ENCODE measurements at places on chromosomes 1 and 21.

DNA sequence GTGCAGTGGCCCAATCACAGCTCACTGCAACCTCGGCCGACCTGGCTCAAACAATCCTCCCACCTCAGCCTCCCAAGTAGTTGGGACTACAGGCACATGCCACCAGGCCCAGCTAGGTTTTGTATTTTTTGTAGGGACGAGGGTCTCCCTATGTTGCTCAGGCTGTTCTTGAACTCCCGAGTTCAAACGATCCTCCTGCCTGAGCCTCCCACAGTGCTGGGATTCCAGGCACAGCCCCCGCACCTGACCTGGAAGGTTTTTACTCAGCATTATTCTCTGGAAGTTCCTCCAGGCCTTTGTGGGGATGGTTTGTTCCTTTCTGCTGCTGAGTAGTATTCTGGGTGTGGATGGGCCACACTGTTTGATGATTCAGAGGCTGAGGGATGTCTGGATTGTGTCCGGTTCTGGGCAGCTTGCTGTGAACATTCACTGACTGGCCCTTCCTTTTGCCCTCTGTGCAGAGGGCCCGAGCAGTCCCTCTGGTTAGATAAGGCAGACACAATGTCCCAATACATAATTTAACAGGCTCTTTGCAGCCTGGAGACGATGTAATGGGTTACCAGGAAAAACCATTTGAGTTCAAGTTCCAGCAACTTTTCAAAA lies 6.0 kb upstream of the TRAPPC10 start:
- DNase-seq: no peak

GRCh38 chr1:119737040-119737682 lies 25.4 kb downstream of the PHGDH start:
- no peak for DNase-seq

- no peak for DNase-seq
These were observed 29.1 kb downstream of the KNCN start for GRCh38 chr1:46522184-46522968.

GRCh38 chr1:240917976-240918375 lies 306.0 kb upstream of the GREM2 start:
- no peak for DNase-seq

DNA sequence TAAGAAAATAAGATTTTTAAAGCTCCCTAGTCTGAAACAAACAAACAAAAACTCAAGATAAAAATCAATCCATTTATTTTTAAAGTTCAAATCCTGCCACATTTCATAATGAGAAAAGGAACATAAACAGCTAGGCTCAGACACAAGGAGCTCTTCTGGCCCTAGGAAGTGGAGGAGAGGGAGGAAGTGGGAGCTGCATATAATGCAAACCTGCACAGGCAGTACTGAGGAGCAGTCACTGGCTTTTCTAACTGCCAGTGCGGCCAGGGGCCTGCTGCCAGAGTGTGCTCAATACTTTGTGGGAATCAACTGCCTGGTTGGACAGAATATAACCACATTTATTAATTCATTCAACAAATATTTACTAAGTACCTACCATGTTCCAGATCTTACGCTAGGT lies 139.8 kb upstream of the SPATA6 start:
- no peak for DNase-seq

GRCh38 chr1:39590546-39590945 lies 14.0 kb upstream of the PABPC4 start:
- DNase-seq: no peak

- no peak for DNase-seq
These were observed 68.6 kb downstream of the MEGF6 start for GRCh38 chr1:3542676-3543075.

Measured in stimulated activated CD4-positive, alpha-beta T cell treated with anti-CD3 and anti-CD28 coated beads, Interleukin-1b, Interleukin-23, amount 100 ng/mL, for 1 hour (primary cell).